ENCODE measurements at places on chromosomes 1 and 21.

GRCh38 chr1:233327651-233328141, at the start of gene MAP3K21:
Gene MAP3K21 (plus strand): TSS chr1:233327724. CDS start chr1:233328029, 305 bp downstream.
- peak; percentile 55 for DNase-seq

DNA sequence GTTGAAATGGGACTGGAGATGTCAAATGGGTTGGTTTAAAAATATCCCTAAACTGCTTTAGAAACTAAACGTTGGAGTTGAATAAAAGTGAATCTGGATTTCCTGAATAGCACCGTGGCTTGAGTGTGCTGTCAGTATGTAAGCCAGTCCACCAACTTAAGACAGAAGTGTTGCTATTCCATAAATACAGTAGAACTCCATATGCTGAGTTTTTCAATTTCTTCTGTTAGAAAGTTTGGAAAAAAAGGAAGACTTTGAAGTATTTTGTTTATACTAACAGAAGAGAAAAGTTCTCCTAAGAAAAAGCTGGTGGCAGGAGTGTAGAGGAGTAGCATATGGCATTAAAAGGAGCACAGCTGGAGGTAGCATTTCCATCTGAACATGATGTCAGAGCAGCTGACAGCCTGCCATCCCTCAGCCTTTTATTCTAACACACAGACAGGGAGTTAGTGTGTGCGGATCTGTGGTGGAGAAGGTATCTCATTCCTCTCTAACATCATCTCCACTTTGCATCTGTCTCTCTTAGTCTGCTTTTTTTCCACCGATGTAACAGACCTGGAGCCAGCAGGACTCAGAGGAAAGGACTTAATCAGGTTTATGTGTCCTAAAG, at the start of gene ZBTB18:
TSS of gene ZBTB18 (plus strand) at position 449 of the 610 bp plus-strand sequence. CDS start at position 598, 149 bp downstream.
- DNase-seq, result no peak

DNA sequence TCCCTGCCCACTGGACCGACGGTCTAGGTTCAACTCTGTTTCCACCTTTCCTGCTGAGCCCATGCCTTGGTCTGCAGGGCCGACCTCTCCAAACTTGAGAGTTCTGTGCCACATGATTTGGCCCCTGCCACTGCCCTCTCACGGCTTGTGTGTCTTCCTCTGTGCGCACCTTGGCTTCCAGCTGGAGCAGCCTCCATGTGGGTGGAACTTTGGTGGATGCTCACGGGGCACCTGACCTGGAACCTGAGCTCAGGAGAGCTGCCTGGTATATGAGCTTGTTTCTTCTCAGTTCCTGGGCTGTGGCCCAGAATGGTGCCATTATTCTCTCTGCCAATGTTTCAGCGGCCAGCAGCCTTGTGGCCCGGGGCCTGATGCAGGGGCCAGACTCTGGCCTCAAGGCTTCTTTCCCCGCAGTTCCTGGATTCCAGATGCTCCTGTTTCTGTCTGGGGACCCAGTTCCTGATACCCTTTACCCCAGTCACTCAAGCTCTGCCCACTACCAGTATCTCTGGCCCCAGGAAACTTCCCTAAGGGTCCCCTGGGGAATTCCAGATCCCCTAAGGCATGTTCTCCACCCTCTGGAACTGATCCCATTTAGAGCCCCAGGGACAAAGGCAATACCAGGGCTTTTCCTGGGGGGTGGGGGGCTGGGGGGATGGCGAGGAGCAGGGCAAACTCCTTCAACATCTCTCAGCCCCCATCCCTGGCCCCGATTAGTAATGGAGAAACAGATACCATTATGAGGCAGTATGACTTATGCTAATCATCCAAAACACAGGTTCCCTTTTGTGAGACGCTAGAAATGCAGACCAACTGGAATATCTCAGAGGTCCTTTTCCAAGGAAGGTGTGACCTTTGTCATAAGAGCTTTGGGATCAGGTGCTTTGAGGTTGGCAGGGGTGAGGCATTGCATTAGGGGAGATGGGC, 11.1 kb downstream of the QSOX1 start:
- no peak for DNase-seq

- DNase-seq, result no peak
These were observed 303.0 kb downstream of the KCNT2 start for GRCh38 chr1:196305216-196305615.

DNA sequence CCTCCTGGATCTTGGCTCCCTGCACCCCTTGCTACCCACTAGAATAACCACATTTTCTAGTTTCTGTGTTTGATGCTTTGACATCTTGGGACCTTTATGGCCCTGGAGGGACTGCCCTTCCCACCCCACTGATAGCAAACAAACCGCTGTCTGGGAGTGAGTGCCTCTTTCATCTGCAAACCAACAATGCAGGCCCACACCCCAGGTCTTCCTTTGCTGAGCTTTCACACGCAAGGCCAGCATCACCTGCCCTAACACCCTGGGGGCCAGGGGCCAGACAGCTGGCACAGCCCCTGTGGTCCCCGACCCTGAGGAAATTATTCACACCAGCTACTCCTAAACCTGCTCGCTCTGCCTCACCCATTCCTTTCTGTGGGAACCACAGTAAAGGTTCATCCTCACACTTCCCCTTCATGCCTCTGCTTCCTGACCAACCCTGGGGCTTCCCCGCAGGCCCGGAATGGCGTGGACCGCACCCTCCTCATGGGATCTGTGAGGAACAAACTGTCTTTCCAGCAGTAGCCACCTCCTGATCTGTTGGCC, 15.4 kb downstream of the SLC2A7 start:
- DNase-seq, result no peak

Data from T1000 (cell line).